AG09319 (cell line): ENCODE measurements at places on chromosomes 3 and 15.

DNA sequence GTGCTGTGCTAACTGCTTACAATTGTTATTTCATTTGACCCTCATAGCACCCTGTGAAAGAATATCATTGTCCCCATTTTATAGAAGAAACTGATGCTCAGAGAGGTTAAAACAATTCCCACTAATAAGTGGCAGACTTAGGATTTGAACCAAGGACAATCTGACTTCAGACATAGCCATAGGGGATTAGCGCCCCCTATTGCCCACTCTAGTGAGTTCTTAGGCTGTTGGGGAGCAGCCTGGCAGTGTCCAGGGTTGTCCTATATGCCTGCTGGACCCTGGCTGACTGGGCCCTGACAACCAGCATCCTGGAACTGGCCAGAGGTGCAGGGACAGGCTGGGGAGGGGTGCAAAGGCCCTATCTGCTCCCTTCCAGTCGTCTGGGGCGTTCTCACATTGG, 15.4 kb downstream of the DPH3 start:
- DNase-seq: no peak

DNA sequence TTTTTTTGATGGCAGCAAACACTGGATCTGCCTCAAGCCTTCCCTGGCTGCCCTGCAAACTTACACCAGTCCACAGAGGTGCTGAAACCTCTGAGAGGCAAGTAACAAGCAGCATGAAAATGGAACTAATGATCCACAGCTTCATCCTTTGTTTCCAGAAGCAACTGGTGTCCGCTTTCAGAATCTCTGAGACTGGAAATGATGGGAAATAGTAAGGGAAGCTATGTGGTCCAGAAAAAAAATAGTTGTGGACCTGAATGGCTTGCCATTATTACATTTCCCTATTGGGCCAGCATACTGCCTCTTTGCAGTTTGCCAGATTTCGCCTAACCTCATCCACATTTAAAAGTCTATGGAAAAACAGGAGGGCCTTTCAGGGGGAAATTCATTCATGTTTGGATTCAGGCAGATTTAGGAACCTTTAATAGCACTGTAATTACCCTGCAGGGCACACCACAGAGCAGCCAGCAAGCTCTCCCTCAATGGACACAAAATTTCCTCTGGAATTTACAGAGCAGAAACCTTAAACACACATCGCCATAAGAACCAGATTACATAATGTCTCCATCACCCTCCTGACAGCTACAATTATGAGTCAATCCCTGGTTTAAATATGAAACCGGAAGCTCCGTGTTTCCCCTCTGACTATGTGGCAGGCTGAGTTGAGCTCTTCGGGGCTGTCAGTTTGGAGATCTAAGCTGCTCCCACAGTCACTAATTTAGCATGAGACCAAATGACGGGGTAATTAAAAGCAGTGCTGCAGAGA, 134.4 kb downstream of the TMCO5A start:
- peak; percentile 19 for DNase-seq

GRCh38 chr3:66492672-66493071, 8.2 kb downstream of the LRIG1 start:
- DNase-seq: no peak

DNA sequence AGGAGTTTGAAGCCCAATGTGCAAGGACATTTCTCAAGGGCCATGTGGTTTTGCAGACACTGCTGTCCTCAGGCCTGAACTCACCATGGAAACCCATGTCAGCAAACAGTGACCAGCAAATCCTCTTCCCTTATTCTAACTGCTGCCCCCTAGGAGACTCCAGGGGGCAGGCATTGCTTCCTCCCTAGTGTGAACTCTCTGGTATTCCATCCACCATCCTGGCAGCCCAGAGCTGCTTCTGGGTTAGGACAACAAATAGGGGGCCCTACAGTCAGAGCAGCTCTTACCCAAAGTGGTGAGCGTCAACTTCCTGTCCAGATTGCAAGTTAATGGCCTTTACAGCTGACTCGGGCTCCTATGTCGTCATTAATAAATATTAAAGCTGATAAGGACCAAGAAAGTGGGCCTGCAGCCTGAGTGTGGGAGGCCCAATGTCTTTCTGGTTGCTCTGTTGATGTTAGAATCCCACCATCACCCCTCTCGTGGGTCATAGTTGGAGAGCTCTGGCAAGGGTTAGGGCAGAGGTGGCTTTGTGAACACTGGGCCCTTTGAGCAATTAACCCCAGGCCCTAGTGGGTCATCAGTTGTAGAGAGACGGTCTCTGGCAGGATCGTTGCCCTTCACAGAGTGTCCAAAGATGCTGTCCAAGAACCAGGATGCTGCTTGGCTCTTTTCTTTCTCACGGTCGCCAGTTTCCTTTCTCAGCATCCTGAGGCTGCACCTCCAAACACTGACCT, 41.5 kb downstream of the TGM4 start:
- DNase-seq: no peak

DNA sequence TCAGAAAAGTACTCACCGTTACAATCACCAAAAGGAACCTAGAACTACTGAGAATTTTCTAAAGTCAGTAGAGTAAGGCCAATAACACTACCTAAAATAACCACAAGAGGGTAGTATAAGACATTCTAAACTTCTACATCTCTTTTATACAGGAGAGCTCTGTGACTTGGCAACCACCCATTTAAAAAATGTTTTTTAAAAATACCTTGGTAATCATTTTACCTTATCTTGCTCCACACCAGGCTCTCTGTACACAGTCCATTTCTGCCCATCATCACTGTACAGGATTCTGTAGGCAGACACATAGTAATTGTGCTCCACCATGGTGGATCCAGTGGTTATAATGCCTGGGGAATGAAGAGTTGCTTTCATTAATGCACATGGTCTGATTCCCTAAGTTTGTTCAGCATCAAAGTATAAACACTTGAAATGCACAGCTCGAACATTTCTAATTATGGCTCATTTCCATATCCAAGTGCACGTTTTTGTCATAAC, 54.5 kb downstream of the ST3GAL6 start:
- peak; percentile 24 for DNase-seq

DNA sequence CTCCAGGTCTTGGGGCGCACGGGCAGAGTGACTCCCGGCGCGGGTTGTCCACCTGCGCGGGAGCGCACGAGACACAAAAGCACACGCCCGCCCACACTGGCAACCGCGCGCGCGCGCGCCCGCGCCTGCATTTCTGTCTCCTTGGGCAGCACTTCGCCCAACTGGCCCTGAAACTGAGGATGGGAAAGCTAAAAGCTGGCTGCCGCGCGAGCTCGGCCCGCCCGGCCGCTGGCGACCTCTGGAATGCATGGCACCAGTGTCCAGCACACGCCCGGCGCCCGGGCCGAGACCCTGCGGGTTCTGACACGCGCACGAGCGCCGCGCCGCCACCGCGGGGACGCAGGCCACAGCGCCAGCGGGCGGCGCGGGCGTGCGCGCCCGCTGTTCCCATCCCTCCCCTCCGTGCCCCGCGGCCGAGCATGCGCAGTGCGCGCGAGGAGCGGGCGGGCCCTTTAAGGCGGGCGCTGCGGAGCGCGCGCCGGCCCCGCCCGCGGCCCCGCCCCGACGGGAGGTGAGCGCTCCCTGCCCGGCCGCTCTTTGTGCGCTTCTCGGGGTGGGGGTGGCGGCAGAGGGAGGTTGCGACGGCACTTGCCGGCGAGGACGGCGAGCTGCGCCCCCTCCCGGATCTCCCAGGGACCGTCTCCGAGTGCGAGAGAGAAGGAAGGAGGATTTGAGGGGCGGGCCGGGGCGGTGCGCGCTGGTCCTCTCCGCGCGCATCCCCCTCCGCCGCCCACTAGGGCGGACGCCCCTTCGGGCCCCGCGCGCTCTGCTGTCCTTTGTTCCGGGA, 1.0 kb upstream of the MEX3B start:
- DNase-seq: peak; percentile 76

DNA sequence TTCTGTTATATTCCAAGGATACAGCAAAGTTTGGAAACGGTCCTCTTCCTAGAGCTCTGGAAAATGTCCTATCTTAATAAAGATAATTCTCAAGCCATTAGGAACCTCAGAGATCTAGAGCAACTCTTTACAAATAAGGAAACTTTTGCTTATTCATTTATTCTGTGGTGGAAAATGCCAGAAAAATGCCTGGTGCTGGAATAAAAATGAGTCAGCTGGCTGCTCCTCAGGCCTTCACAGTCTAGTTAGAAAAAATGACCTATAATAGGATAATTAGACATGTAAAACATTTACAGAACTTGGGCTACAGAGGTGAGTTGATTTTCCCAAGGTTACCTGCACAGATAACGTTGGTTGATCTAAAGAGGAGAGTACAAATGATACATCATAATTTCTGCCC, 372.5 kb downstream of the NLGN1 start:
- DNase-seq: no peak

DNA sequence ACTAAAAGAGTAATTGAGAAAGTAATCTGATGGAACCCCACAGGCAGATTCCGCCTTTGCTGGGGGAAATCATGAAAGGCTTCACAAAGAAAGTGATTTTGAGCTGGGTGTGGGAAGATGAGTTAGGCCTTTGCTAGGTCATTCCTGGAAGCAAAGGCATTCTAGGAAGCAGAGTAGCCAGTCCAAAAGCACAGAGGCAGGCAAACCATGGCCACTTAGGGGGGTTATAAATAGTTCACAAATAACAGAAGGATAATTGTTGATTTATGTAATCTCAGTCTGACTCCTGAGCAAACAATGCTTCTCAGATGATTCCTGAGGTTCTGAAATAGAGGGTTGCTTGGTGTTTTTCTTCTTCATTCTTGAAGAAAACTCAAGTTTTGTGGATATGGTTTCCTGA, 576.3 kb downstream of the NTRK3 start:
- no peak for DNase-seq

GRCh38 chr3:16106050-16106449, 68.4 kb upstream of the GALNT15 start:
- no peak for DNase-seq

DNA sequence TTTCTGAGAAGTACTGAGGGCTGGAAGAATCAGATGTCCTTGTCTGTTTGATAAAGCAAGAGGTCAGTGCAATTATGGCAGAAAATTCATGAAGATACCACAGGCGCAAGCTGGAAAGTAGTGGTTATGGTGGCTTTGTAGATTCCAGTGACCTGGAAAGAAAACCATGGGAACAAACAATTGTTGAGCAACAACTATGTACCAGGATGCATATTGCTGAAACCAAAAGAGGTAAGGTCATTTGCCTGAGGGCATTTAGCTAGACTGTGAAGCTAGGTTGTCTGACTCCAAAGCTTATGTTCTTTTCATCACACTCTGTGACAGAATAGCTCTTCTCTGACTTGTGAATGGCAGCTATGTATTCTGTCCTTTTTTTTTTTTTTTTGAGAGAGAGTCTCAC, 74.0 kb downstream of the B3GALNT1 start:
- DNase-seq: no peak

DNA sequence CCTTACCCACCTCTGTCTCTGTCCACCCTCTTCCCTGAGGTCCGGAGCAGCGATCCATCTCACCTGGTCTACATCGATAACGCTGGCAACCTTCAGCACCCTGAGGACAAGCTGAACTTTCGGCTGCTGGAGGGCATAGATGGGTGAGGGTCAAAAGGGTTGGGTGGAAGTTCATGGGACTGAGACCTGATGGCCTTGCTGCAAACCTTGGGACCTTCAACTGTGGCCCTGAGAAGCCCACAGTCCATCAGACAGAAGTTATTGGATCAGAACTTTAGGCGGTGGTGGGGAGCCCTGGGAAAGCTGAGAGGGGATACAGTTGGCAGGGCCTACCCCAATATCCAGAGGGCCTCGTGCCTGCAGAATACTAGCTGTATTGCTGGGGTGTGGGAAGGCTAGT, 50.5 kb downstream of the POMGNT2 start:
- no peak for DNase-seq

DNA sequence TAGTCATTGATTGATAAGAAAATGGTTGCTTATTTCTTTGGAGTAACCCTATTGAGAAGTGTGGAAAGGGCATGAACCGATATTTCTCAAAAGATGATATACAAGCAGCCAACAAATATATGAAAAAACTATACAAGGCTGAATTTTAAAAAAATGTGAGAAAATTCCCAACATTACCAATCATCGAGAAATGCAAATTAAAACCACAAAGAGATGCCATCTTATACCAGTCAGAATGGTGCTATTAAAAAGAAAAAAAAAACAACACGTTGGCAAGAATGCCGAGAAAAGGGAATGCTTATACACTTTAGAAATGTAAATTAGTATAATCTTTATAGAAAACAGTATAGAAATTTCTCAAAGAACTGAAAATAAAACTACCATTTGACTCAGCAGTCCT, 77.7 kb upstream of the ROBO1 start:
- no peak for DNase-seq

DNA sequence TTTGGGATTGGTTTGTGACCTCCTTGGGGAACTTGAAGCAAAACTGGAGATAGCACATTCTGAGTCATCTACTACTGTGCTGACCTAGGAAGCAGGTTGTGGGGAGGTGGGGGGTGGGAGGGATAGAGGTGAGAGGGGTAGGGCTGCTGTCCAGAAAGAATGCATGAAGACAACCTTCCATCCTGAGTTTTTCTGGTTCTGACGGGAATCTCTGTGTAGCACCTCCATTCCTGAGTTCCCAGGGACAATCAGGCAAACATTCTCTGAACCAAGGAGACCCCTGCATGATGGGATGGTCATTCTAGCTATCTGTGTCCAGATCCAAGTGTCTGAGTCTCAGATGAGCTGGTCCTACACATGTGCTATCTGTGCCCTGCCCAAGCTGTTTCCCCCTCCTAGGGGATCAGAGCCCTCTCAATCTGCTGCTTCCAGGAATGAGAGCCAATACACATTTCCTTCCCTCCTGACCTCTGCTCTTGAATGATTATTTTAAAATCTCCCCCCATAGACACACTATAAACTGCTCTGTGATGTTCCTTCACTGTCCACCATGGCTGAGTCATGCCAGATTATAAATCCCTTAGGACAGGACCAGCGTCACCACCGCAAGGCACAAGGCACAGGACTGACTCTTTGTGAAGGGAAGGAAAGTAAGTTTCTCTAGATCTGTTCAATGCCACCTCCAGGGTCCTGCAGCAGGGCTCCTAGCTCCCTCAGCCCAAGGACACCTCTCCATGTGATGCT, 2.2 kb upstream of the CD276 start:
- no peak for DNase-seq

GRCh38 chr3:197256836-197257444, 41.5 kb downstream of the DLG1 start:
- DNase-seq: peak; percentile 25
